ENCODE measurements at places on chromosomes 16 and 17.
A peak's percentile ranks its signal among the peaks of the same experiment; 100 is the strongest.

DNA sequence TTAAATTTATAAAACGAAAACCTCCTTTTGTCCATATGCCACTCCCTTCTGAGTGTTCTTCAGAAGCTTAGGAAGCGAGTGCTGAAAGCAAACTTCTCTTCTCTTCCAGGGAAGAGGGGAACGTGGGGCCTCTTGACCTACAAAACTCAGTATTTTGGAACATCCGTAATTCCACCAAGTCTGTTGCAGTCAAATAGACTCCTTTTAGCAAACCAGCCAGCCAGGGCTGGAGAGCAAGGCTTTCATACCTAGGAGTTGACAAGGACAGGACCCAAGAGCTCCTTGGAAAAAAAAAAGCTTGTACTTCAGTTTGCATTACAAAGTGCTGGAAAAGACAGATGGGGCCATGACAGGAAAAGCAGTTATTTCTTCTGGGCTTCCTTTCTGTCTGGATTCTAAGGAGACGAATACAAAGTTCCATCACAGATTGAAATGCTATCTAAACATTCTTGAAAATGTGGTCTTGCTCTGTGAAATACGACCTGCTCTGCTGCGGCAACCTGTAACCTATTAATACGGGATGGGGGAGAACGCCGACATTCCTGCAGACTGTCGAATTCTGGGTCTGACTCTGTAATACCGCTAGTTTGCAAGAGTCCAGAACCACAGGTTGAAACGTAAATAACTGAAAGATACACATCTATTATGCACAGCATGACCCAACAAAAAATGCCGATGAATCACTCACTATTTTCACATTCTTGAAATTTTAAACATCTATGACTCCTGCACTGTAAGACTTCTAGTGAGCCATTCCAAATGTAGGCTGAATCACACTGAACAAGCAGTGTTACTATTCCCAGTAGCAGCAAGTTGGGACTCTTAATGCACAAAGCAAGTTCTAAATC is 20.6 kb downstream of the VPS53 start:
- DNase-seq: peak; percentile 96

GRCh38 chr16:50664270-50664669 is 16.8 kb downstream of the SNX20 start:
- no peak for DNase-seq

DNA sequence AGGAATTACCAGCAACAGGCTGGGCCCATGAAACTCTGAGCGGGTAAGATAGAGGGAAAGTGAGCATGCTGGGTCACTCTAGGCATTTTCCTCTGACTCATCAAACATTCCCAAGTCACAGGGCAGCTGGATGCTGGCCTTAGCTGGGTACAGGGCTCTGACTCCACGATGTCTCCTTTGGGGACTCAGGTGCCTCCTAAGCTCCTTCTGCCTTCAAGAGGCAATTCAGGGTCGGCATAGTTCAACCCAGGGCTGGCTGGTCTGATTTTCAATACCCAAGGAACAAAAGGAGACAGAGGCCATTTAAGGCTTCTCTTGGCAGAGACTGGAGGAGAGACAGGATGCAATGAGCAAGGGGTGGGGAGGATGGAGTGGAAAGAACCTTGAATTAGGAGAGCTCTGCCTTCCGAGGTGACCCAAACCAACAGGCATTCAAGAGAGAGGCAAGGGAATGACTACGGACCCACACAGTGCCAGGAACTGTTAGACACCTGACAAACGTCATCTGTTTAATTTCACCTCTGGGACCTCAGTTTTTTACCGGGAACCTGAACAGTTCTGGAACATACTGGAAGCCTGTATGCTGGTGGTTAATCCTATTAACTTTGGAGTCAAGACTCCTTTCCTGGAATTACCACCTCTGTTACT is 910 bp downstream of the WBP2 start:
- DNase-seq: no peak

DNA sequence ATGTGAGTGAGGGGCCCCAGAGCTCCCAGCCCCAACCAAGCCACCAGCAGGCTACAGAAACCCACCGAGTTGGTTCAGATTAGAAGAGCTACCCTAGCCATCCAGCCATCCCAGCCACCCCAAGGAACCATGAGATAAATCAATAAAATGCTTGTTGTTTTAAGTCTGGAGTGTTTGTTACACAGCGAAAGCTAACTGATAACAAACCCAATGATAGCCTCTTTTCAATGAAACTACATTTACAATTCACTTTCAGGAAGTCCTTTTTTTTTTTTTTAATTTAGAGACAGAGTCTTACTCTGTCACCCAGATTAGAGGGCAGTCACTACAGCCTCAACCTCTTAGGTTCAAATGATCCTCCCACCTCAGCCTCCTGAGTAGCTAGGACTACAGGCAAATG is 215.0 kb upstream of the ZFHX3 start:
- no peak for DNase-seq

Data from non-pigmented ciliary epithelial cell (primary cell).